Femur (tissue), 1 donor: ENCODE measurements at places on chromosomes 11 and 22.

GRCh38 chr22:28222976-28223745 lies 304.1 kb upstream of the PITPNB start:
- DNase-seq = peak; percentile 27

- no peak for DNase-seq
These were observed 32.5 kb upstream of the LMO1 start for GRCh38 chr11:8296038-8296649.

DNA sequence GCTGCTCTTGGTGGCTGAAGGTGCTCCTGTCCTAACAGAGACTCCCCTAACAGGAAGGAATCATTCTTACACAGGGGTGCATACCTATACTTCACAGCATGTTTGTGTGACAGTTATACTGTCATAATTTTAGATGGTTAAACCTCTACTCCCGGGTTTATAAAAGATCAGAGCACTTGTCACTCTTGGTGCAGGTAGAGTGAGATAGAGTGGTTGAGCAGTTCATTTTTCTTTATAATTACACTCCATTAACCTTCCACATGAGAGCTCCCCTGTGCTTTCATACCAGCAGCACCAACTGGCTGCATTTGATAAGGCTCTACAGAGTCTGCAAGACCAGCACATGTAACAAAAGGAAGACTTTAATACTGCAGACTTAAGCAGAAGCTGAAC lies 72.9 kb downstream of the LARGE2 start:
- DNase-seq = no peak

- no peak for DNase-seq
These were observed 2.0 kb downstream of the PRDM10 start for GRCh38 chr11:130000552-130001176.

GRCh38 chr11:43285826-43286225 lies 26.0 kb upstream of the API5 start:
- no peak for DNase-seq

DNA sequence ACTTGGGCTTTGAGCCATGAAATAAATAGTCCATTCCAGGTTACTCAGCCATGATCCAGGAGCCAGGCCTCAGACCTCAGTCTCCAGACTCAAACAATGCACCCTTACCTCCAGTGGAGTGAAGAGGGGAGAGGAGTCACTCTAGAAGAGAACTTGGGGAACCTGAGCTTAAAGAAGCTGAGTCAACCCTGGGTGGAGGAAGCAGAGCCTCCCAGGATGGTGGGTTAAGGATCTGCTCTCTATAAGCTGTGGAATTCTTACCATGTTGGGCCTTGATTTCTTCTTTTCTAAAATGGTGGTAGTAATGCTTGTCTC lies 113.2 kb downstream of the NECTIN1 start:
- DNase-seq = no peak

- DNase-seq = no peak
These were observed 12.7 kb upstream of the LARGE1 start for GRCh38 chr22:33932997-33933396.

- DNase-seq = no peak
These were observed 62.4 kb upstream of the MYEOV start for GRCh38 chr11:69231466-69232018.

- no peak for DNase-seq
These were observed 560.0 kb downstream of the TMEM135 start for GRCh38 chr11:87597725-87598124.

- no peak for DNase-seq
These were observed 38.7 kb upstream of the CRTAM start for GRCh38 chr11:122799406-122800105.

GRCh38 chr11:33160587-33160986 lies 693 bp downstream of the CSTF3 start:
- no peak for DNase-seq

DNA sequence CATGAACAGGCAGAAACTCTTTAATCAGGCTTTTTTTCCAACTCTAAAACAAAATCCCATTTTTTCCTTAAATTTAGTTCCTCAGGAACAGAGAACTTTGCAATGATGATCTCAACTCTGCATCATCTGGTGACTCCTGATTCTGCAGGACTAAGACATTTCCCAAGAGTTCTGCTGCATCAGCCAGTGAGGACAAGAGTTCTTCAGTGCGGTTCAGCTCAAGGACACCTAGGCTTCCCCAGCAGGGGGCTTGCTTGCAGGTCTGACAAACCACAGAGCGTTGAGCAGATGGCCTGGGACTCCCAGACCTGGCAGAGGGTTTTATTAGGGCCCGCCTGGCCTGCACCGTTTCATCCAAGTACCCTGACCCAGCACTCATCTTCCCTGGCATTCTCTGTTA lies 6.4 kb downstream of the CDCA5 start:
- no peak for DNase-seq

GRCh38 chr22:39446239-39446721 lies 10.5 kb upstream of the MGAT3 start:
- DNase-seq = no peak

DNA sequence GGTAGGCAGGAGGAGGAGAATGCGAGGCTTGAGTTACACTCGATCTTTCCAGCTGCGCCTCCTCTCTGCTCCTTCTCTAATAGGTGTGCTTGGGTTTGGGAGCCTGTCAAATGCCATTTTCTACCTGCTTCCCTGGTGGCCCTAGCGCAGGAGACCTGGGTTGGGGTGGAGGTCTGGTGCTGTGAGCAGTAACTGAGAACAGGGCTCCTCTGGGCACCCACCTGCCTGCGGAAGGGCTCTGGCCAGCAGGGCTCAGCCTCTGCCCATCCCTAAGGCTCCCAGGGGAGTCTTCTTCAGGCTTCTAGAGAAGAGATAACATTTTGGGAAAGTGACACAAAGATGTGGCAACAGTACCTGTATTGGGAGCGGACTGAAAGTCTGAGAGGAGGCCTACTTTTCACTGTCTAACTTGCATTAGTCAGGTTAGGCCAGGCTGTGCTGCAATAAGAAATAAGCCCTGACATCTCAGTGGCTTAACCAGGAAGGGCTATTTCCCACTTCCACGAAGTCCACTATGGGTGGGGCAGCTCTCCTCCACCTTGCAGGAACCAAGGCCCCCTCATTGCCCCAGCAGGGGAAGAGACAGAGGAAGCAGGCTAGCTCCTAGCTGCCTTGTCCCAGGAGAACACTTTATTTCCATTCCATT lies 7.7 kb upstream of the LTO1 start:
- DNase-seq = no peak

DNA sequence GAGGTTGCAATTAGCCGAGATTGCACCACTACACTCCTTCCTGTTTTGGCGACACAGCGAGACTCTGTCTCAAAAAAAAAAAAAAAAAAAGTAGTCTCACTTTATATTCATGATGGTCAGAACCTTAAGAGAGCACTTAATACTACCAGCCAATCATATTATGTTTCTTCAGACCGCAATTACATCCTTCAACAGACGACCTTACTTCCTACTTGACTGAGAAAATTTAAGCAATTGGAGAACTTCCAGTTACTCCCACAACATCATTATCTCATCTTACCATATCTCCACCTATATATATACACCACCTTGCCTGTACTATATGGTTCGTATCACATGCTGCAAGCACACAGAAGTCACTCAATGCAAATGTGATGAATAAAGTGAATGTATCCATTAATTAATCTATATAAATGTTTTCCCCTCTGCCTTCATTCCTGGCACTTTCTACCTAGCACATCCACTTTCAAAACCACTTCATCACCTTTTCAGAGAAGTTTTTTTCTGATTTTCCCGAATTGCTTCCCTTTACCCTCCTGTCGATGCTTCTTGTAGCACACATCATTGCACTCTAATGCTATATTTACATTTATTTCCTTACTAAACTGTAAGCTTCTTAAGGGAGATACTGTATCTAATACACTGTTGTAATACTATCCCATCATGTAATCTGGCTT lies 13.8 kb downstream of the ATP5MG start:
- no peak for DNase-seq

- DNase-seq = no peak
These were observed 224.2 kb downstream of the CEP164 start for GRCh38 chr11:117551761-117552343.
